RKO (cell line): ENCODE measurements at places on chromosomes 11 and 22.

- no peak for DNase-seq
Measured at GRCh38 chr22:22902247-22903001, 14.8 kb downstream of the IGLL5 start.

GRCh38 chr11:94924171-94924572, 49.2 kb downstream of the CWC15 start:
- no peak for DNase-seq

- DNase-seq: no peak
Measured at GRCh38 chr22:44431256-44431655, 66.8 kb downstream of the RTL6 start.

DNA sequence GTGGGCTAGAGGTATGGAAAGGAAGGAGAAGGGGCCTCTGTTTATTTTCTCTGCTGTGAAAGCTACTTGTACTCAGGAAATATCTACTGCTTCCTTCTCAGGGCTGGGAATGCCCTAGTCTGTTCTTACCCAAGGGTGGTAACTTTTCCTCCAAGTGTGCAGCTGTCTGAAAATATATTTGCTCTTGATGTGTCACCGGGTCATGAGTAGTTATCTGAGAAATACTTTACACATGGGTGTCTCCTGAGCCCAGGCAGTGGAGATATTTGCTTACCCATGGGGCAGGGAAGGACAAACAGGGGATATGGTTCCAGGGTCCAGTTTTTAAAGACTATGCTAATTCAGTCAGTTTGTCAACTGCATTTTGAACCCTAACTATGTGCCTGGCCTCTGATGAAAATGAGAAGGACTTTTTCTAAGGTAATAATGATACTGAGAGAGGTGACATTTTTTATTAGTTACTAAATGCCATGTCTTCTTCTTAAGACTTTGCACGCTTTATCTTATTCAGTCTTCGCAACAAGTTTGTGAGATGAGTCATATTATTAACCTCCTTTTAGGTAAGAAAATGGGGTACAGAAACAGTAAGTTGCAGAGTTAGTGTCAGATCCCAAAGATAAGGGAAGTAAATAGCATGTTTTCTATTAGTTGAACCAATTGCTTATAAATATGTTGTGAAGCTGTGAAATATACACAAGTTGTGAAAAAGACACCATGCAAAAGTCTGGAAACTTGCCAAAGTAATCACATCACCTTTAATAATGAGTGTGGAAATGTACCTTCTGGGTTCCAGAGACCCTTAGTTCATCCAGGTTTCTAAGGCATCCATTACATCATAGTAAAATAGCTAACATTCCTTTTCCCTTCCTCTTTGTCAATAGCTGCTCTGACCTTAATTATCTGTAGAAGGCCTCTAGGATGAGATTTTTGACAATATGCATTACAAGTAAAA, 22.9 kb downstream of the SYTL2 start:
- peak; percentile 14 for DNase-seq

DNA sequence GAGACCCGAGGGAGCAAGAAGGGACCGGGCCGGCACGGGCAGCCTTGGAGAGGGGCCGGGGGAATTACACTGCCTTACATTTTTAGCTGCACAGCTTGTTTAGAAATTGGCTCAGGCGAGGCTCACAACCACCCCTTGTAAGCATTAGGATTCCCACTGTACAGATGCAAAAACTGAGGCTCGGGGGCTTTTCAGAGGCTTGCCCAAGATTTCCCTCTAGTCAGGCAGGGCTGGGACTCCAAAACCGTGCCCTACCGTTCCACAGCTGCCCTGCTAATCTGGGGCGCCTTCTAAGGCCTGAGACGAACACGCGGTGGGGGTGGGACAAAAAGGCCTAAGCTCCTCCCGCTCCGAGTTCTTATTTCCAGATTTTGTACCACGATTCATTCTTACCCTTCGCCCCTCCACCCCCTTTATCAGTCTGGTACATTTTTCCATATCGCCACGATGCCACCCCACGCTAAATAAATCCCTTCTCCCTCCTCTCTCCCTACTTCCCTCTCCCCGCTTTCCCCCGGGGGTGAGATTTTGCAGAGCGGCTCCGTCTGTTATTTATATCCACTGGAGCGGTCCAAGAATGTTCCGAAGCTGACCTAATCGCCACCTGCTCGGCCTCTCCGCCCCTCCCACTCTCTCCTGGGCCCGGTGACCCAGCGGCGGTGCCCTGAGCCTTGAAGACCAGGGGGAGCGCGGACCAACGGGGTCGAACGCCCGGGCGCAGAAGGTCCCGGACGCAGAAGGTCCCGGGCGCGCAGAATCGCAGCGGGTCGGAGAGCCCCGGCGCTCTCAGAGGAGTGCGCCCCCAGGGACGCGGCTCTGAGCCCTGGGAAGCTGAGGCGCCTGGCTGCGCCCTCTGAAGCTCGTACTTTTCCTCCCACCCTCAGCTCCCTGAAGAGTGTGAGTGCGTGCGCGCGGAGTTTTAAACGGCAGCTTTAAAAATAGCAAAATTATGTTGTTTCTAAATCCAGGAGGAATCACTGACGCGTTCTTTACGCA, 764 bp upstream of the PACSIN3 start:
- peak; percentile 81 for DNase-seq

- no peak for DNase-seq
Measured at GRCh38 chr11:10847960-10848860, 9.6 kb downstream of the ZBED5 start.

GRCh38 chr11:129815596-129816461, at the start of gene TMEM45B:
TSS of gene TMEM45B (plus strand) at chr11:129815848. CDS start at chr11:129852483, 36,635 bp downstream.
- DNase-seq: no peak
